ENCODE measurements at places on chromosomes 13 and 19.

DNA sequence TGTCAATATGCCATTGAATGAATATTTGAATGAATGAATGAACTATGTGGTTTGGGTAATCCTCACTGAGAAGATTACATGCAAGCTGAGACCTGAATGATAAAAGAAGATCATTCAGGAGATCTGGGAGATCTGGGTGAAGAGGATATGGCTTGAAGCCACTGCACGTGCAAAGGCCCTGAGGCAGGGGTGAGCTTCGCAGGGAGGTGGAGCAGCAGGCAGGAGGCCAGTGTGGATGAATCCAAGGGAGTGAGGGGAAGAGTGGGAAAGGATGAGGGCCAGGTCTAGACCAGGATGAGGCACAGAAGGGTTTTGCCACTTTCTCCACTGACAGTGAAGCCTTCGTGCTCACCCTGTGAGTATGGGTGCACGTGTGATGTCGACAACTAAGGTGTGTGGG lies 49.9 kb downstream of the ERICH4 start:
- no peak for DNase-seq

- no peak for DNase-seq
Measured at GRCh38 chr13:45238945-45239795, 38.3 kb upstream of the KCTD4 start.

GRCh38 chr13:91493442-91493841 lies 95.0 kb downstream of the GPC5 start:
- no peak for DNase-seq

- no peak for DNase-seq
Measured at GRCh38 chr13:61908906-61909615, 493.4 kb upstream of the PCDH20 start.

DNA sequence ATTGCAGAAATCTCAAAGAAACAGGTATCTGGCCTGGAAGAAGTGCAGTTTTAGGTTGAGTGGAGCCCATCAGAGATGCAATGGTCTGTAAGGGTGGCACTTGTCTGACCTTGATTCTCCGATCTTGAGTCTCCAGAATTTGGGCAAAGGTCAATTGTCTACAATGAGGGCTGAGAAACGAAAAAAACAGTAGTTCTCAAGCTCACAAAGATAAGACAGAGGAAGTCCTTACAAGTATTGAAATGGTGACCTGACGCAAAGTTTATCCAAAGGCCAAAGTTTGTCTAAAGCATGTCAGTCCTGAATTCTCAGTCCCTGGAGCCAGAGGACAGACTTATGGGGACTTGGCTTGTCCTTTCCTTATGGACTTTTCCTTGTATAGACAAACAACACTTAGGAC lies 40.3 kb downstream of the CYSLTR2 start:
- no peak for DNase-seq

DNA sequence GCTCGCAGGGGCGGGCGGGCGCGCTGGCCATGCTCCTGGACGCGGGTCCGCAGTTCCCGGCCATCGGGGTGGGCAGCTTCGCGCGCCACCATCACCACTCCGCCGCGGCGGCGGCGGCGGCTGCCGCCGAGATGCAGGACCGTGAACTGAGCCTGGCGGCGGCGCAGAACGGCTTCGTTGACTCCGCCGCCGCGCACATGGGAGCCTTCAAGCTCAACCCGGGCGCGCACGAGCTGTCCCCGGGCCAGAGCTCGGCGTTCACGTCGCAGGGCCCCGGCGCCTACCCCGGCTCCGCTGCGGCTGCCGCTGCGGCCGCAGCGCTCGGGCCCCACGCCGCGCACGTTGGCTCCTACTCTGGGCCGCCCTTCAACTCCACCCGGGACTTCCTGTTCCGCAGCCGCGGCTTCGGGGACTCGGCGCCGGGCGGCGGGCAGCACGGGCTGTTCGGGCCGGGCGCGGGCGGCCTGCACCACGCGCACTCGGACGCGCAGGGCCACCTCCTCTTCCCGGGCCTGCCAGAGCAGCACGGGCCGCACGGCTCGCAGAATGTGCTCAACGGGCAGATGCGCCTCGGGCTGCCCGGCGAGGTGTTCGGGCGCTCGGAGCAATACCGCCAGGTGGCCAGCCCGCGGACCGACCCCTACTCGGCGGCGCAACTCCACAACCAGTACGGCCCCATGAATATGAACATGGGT lies 599 bp downstream of the ZIC2 start:
- DNase-seq = peak; percentile 57

GRCh38 chr13:49498206-49498605 lies 2.5 kb downstream of the PHF11 start:
- no peak for DNase-seq

DNA sequence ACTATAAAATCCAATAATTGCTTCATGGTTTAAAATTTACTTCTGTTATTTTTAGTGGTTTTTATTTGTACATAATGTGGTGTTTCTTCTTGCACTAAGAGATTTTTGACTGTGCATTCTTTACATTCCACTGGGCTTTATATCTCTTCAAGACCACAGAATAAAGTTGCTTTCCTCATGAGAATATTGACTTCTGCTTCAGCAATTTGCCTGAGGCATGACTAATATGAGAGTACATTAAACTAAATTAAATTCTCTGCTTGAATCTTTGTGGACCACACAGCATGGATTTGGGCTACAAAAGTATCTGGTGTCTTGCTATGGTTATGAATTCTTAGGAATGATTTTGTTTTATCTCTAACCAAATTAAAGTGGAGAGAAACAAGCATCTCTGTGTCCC lies 1463.4 kb upstream of the PCDH20 start:
- no peak for DNase-seq

GRCh38 chr13:46615888-46616531 lies 63.0 kb downstream of the LRCH1 start:
- no peak for DNase-seq

GRCh38 chr13:39773833-39774232 lies 118.4 kb downstream of the COG6 start:
- no peak for DNase-seq

Measured in mesothelial cell of epicardium (in vitro differentiated cells).